ENCODE measurements at places on chromosomes 2 and 18.

- DNase-seq = no peak
Measured at GRCh38 chr2:85706599-85707296, 12.6 kb downstream of the GNLY start.

DNA sequence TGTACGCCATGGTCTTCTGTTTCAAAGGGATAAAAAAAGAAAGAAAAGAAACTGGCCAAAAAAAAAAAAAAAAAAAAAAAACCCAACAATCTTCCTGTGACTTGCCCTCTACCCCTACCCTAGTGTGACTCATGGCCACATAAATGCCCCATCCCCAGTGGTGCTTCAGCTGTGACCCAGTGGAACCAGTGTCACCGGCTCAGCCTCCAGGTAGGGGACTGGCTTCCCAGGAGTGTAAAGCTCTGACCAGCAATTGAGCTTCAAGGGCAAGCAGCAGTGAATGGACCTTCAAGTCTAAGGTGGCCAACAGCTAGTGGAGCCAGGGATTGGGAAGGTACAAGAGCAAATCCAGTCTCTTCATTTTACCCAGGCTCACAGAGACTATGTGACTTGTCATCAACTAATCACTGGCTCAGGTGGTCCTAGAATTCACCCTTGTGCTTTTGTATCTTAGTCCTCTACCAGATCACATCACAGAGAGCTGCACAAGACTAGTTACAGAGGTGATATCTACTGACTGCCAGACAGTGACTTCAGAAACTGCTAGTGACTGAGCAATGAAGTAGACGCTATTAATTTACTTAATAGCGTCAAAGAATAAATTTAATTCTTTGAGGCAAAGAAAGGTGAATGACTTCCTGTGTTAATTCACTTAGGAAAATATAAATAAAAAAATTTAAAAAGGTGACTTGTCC, 1.3 kb upstream of the TGFBRAP1 start:
- DNase-seq = no peak

DNA sequence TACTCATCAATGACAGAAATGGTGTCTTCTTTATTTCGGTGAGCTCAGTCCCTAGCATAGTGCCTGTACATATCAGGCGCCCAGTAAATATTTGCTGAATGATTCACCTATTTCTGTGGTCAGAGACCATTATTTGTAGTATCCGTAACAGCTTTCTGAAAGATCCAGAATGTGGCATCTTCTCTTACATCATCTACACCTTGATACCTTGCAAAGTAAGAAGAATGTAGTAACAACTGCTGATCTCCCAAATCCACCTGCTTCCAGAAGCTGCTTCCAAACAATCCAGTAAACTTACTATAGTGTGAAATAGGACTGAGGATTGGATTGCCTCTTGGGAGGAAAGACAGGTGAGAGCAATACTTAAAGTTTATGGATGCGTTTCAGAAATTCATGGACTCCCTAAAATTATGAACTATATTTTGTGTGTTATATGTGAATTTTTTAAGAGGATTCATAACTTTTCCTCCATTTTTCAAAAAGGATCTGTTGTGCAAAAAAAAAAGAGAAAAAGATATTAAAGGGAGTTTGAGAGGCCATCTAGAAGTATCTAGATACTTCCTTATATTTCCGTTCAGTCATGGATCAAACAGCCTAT, 945 bp upstream of the ASXL2 start:
- DNase-seq = peak; percentile 20

DNA sequence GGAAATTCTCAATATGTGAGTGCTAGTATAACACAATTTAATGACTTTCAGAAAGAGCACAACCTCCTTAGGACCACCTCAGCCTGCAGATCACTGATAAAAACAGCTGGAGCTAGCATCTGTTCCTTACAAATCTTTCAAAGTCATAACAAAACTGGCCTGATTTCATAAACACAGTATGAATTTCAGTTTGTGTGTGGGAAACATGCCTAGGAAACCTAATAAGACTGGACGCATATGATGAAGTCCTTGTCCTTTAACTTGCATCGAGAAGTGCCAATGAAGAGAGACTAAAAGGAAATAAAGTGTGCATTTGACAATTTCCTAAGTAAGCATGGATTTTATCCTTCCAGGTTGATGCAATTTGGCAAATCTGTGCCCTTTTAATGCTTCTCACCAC, 74.1 kb upstream of the KLHL14 start:
- no peak for DNase-seq

GRCh38 chr2:119414894-119415293, 16.8 kb upstream of the TMEM37 start:
- DNase-seq = no peak

DNA sequence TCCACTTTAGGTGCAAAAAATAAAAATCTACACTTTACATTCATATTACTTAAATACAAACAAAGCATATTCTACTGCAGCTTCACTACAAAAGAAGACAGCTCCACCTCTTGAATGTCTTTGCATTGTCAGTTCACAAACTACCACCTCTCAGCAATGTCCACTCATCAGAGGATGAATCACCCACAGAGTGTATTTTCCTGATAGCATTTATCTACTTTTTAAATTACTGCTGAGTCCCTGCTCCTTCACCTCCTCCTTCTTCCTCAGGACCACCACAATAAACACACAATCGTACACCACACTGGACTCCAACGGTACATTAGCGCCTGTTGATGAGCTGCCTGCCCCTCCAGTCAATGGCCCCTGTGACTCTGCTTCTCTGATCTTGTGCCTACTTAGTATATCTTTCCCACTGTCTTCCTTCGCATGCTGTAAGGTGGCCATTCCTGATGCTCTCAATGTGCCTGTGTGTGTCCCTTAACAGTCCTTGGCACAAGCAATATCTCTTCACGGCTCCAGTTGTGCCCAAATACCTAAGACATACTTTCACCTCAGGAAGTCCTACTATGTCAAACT, 120.9 kb downstream of the DHRS9 start:
- no peak for DNase-seq

- DNase-seq = no peak
Measured at GRCh38 chr2:1884933-1885580, 140.7 kb upstream of the PXDN start.

DNA sequence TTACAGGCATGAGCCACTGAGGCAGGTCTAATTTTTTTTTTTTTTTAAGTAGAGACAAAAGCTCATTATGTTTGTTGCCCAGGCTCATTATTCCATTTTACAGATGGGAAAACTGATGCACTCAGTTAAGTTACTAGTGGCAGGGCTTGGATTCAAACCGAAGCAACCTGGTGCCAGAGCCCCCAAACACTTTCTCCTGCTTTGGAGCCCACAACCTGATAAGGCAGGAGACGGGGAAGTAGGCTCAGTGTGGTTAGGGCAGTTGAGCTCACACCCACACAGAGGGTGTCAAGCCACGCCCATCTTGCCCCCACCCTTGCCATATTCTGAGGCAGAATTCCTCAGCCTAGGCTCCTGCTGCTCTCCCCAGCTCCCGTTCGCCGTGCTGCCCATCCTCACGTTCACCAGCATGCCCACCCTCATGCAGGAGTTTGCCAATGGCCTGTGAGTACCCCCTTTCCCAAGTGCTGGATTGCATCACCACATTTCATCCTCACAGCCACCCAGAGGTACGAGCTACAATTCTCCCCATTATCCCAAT, 5.8 kb upstream of the CTDSP1 start:
- no peak for DNase-seq

- DNase-seq = no peak
Measured at GRCh38 chr2:134501476-134502091, 217.2 kb downstream of the TMEM163 start.

GRCh38 chr2:226703514-226703913, 96.1 kb downstream of the IRS1 start:
- no peak for DNase-seq

DNA sequence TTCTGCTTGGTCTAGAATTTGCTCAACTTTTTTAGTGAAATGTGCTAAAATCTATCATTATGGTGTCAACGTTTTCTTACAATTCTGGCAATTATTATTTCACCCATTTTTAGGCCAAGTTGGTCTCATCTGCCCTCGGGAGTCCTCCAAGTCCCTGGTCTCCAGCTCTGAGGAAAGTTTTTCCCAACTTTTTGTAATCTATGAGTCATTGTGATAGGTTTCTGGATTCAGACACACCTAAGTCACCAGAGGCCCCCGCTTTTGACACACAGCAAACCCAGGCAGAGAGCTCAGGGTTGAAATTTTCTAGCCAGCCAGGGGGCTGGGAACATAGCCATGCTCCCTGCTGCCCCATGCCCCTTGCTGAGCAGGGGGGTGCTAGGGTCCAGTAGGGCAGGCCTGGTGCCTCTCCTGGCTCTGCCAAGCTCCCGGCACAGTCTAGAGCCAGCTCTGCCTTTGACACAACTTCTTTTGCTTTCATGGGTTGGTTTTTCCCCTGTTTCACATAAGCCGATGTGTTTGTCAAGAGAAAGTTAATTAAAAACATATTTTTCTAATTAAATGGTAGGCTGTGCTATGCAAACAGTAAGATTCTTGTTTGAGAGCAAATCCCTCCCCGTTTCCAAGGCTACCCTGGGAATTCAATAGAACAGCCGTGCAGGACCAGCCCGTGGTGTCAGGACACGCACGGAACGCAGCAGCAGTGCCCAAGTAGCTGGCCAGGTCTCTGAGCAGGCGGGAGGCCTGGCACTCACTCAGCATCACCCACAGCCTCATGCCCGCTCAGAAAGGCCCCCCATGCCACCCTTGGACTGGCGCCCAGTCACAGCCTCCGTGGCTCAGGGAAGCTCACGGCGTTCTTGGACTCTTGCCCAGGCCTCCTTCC, 25.5 kb upstream of the SNED1 start:
- peak; percentile 98 for DNase-seq

GRCh38 chr18:77099485-77100370, 32.9 kb downstream of the MBP start:
- no peak for DNase-seq

GRCh38 chr2:77484026-77484425, 38.1 kb downstream of the LRRTM4 start:
- no peak for DNase-seq

DNA sequence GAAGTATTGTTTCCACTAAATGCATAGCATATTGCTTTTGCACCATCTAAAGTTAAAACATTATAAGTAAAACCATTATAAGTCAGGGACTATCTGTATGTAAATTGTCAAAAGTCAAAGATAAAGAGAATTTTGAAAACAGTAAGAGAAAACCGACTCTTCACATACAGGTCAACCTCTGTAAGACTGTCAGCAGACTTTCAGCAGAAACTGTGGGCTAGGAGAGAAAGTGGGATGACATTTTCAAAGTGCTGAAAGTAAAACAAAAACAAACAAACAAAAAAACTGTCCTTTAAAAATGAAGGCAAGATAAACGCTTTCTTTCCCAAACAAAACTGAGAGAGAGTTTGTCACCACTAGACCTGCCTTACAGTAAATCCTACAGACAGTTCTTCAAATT, 122.9 kb upstream of the ID2 start:
- DNase-seq = no peak

DNA sequence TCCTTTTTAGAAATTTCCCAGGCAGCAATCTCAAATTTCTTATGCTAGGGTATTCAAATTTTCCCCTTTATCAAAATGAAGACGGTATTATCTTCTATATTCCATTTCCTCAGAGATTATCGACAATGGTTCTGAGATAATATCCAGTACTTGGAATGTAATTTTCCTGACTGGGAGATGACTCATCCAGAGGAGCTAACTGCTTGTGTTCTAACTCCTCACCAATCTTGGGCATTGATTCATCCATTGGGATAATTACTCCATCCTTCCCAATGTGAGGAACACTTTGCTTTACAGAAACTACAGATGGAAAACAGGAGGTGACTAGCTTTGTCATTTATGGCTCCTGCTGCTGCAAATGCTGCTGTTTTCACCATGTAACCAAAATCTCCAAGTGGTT, 239.4 kb upstream of the LYPD1 start:
- no peak for DNase-seq

- DNase-seq = peak; percentile 43
Measured at GRCh38 chr2:190791347-190791975, 89.2 kb upstream of the GLS start.

GRCh38 chr2:45872211-45872610, 220.7 kb downstream of the PRKCE start:
- DNase-seq = no peak

GRCh38 chr18:25279133-25279532, 72.8 kb downstream of the ZNF521 start:
- peak; percentile 57 for DNase-seq

GRCh38 chr2:112622528-112622849, 23.2 kb upstream of the SLC20A1 start:
- peak; percentile 91 for DNase-seq

- no peak for DNase-seq
Measured at GRCh38 chr2:168181825-168182224, 65.6 kb downstream of the STK39 start.

- no peak for DNase-seq
Measured at GRCh38 chr18:6963452-6964097, 154.0 kb downstream of the LAMA1 start.

DNA sequence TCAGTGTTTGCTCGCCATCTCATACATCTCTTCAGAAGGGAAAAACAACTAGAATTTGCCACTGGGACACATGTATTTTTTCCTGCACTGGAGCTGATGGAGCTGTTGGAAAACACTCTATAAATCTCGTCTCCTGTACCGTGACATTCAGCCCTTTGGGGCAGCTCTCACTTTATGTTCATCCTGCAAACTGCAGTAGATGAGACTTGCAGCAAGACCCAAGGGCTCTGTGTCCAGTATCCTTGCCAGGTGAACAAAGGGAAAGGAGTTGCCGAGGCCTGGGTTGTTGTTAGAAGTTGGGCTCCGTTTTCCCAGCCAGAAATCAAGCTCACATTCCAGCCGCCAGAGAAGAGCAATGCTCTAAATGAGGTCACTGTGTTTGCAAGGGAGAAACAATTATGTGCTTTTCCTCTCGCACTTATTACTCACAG, 285.1 kb downstream of the SLC4A3 start:
- DNase-seq = peak; percentile 31

DNA sequence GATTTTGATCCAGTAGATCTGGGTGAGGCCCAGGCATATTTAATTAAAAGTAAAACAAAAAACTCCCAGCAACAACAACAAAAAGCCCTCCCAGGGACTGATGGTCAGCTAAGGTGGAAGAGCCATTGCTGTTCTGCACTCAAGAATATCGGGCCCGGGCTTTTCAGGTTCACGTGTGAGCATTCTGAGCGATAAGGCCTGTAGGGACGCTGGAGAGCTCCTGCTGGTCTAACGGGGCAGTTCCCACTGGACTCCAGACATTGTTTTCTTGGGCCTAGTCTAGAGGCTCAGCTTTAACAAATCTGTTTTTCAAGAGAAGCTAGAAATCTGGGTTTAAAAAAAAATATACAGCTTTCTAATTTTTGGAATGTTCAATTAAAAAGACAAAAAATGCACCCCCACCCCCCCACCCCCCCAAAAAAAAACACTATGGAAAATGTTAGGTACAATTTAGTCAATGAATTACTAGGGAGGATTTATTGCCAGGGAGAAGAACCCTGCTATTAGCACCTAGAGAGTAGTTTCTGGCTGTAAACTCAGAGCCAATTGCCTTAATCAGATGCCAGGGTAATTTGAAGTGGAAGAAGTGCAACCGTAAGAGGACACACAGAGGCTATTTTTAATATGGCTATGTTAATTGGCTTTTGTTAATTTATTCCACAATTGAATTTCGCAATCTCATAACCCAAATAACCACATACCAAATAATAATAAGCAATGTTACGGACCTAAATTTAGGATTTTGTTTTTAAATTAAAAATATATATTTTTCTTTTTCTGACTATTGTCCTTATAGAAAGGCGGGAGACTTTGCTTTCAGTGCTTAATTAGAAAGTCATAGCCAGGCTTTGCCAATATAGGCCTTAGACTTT, 78.9 kb downstream of the MAP4K4 start:
- no peak for DNase-seq

GRCh38 chr2:225995796-225996461, 596.4 kb downstream of the NYAP2 start:
- DNase-seq = peak; percentile 62

Data from fibroblast of gingiva (primary cell).